ENCODE measurements at places on chromosomes 1 and 21. TPM values are rescaled to one million over a fixed set of nuclear protein-coding genes. Genes with fewer than 3 reads are reported as not detected.
A peak's percentile ranks its signal among the peaks of the same experiment; 100 is the strongest.

GRCh38 chr1:55823541-55824250, 608.5 kb upstream of the USP24 start:
- DNase-seq: no peak

GRCh38 chr1:19563324-19564097, 78.2 kb upstream of the CAPZB start:
- DNase-seq: no peak

GRCh38 chr1:3900150-3900968, at the start of gene C1orf174:
Gene C1orf174, minus strand, starts transcription at chr1:3900272. Its CDS starts 86 bp downstream, at chr1:3900186.
- peak; percentile 96 for DNase-seq

DNA sequence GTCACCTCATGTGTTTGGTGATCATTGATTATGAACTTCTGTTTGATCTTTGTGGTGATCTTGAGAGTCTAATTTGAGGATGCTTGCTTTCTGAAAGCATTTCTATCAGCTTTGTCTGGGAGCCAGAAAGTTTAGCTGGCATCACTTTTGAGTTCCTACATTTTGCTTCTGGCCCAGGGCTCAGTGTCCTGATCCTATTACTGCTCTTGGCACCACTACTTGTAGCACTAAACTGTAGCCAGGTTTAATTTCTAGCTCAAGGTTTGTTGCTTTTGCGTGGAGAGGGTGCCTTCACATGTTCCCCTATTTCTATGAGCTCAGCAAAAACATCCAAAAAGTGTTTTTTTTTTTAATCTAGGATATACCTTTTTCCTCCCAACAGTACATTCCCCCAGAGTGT, 9.3 kb downstream of the TTC3 start:
- DNase-seq: no peak

DNA sequence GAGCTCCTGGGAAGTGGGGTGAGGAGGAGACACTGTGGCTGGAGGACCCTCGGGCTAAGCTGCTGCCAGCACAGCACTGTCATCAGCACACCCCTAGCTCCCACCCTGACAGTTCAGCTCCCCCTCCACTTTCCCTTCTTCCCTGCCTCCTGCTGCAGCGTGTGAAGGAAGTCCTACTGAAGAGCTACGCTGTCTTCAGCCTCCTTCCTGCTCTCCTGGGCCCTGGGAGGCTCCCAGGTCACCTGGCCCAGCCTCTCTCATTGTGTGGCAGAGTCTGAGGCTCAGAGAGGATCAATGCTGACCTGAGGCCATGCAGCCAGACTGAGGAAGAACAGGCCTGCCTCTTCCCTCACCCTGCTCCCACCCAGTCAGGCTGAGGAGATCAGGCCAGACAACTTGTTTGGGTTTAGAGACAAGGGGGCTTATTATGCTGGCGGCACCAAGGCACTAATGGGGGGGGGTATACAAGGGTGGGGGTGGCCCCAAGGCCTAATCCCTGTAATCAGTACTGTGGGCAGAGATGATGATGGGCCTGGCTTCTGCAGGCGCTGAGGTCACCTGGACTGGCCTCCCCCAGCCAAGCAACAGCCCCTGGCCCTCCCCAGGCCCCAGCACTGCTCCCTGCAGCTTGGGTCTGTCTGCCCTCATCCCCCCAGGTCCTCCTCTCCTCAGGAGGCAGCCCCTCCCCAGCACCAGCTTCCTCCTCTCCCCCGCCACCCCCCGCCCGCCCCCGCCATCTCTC, 9.1 kb downstream of the NES start:
- no peak for DNase-seq

GRCh38 chr1:237009611-237010010, 5.4 kb upstream of the MT1HL1 start:
- no peak for DNase-seq

DNA sequence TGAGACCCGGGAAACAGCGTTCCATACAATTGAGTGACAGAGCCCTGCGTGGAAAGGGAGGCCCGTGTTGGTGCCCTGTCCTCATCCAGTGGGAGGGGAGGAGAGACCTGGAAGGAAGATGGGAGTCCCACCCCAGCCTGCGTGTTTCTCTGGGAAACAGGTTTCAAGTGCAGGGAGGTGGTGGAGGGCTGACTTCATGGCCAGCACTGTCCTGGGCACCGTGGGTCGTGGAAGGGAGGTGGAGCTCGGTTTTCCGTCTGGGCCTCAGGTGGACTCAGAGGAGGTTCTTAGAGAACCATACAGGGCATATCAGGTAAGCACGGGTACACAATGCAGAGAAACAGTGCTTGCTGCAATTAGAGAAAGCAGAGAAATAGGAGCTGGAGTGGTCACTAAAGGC, 222.6 kb downstream of the CAMTA1 start:
- DNase-seq: no peak

- DNase-seq: no peak
Measured at GRCh38 chr1:15485636-15486035, 9.7 kb downstream of the CELA2B start.

DNA sequence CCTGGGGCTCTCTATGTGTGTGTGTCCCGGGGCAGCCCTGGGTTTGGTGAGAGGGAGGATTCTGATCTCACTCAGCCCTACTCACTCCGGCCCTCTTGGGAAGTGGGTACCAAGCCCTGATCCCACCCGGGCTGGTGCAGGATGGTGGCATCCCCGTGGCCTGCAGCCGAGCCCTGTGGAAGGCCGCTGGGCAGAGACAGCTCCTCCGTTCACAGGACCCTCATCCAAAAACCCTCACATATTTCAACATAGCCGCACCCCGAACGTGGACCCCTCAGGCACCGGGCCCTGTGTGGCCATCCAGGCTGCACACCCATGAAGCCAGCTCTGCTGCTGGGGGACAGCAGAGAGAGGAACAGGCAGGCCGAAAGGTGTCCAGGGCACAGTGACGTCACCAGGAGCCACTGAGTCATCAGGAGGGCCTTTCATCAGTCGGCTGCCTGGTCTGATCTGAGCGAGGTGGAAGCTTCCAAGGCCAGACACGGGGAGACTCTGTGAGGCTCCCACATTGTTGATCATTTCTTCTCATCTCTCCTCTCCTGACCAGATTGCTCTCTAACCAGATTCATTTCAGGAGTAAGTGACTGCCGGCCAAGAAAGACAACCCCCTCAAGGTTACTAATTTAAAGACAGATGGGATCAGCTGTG, 16.2 kb upstream of the GPR157 start:
- DNase-seq: no peak

DNA sequence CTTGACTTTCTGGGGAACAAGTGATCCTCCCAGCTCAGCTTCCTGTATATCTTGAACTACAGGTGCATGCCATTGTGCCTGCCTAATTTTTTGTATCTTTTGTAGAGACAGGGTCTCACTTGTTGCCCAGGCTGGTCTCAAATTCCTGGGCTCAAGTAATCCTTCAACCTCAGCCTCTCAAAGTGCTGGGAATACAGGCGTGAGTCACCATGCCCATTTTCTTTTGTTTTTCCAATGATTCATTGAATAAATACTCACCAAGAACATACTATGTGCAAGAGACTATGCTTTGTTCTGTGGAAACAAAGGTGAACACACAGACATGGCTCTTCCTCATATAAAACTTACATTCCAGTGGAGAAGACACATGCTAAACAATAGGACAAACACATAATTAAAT, 407.8 kb upstream of the DAB1 start:
- no peak for DNase-seq

DNA sequence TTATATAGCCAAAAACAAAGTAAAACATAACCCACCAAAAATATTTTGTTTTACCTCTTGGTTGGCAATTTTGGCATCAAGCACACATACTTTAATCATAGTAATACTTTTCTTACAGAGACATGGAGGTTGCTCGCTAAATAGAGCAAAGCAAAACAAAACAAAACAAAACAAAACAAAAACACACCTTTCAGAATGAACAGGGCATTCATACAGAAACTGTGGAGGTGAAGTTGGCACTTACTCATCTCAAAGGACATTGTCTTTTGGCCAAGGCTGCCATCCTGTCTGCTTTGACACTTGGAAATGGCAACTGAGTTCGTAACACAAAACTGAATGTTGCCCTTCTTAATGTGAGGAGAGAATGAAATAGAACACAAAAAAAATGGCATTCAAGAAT, 773.1 kb downstream of the USP25 start:
- no peak for DNase-seq

Gene PLA2G2C
- total RNA-seq: not detected

Gene TSHB
- not detected for total RNA-seq

Gene ADGRL4
- 4.3 TPM for total RNA-seq

Gene RNU1-4
- 5,169 TPM for total RNA-seq

All from pancreas (tissue), 10 donors.